ENCODE measurements at places on chromosomes 12 and 14.

DNA sequence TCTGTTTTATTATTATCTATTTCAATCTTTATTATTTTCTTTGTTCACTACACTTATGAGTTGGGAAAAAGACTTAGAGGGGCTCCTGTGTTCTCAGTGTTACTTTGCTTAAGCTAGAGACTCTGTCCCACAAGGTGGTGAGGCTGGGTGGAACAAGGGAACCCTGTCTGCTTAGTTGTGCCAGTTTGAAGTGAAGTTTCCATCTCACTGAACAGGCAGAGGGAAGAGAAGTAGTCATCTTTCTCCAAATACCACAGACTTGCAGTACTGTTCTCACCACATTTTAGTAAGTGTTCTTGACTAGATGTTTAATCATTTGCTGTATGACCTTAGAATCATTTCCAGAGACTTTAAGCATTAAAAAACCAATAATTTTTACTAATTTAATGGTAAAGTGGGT lies 195.7 kb upstream of the NEDD1 start:
- DNase-seq = no peak

GRCh38 chr14:105187935-105188524 lies 6.9 kb upstream of the NUDT14 start:
- DNase-seq = no peak

GRCh38 chr12:85653731-85654455 lies 182.3 kb downstream of the RASSF9 start:
- no peak for DNase-seq

DNA sequence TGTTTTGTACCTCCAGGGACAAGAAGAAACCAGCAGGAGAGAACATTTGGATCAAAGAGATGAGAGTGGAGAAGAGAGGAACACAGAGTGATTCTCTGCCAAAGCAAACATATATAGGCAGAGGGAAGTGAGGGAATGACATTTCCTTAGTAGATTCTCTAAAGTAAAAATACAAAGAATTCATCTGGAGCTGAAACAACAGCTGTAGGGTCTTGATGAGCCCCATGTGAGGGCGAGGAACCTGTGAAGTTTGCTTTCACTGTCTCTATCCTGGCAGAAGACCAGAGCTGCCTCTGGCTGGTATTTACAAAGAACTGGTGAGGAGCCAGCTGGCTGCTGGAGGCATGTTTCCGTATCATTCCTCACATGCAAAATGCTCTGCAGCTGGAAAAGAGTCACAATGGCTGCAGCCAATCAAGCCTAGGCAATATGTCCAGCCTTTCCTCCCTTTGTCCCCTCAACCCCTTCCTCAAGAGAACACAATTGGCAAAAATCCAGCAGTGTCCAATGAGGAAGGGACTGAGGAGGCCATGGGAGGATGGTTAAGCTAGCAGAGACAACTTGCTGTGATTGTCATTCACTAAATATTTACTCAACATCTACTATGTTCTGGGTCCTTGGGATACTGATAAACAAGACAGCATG lies 122.5 kb downstream of the PHLDA1 start:
- DNase-seq = no peak

DNA sequence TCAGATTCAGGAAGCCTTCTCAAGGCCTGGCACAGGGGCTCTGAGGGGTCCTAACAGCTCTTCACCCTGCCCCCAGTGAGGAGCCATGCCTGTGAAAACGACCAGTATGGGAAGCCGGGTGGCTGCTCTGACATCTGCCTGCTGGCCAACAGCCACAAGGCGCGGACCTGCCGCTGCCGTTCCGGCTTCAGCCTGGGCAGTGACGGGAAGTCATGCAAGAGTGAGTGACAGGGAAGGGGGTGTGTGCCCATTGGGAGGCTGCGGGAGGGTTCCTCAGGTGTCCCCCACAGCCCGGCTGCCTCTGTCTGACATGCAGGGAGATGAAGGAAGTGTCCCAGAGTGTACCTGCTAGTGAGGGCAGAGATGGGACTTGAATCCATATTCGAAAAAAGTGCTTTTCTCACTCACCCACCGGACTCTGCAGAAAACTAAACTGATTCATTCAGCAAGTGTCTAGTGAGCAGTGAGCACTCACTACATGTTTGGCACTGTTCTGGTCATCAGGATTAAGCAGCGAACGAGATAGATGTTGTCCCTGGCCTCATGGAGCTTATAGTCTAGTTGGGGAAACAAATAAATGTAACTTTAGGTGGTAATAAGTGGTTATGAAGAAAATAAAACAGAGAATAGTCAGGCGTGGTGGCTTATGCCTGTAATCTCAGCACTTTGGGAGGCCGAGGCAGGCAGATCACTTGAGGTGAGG lies 9.4 kb upstream of the LRP1-AS start:
- DNase-seq = no peak

GRCh38 chr14:73817020-73817655 lies 34.5 kb upstream of the PTGR2 start:
- DNase-seq = no peak

DNA sequence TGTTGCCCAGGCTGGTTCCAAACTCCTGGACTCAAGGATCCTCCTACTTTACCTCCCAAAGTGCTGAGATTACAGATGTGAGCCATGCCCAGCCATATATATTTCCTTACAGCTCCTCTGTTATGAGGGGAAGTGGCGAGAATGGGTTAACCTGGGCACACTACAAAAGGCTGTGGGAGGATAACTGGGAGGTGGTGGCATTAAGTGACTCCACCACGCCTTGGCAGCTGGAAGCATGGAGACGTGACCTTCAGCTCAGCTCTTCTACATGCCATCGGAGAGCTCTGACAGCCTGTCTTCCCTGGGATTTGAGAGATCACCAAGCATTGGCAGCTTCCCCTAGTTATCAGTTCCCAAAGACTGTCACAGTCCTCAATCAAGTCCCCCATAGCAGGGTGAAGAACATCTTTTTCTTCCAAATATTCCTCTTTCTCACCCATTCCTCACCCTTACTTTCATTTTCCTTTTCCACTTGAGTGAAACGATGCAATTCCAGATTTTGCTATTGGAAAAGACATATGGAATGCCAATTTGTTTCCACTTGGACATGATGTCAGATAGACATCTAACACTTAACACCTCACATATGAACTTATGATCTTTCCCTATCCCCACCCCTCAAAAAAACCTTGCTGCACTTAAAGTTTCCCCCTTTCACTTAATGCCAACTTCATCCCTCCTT lies 48.5 kb downstream of the PHLDA1 start:
- no peak for DNase-seq

Data from T-cell (primary cell).